ENCODE measurements at places on chromosomes 12 and 14.

DNA sequence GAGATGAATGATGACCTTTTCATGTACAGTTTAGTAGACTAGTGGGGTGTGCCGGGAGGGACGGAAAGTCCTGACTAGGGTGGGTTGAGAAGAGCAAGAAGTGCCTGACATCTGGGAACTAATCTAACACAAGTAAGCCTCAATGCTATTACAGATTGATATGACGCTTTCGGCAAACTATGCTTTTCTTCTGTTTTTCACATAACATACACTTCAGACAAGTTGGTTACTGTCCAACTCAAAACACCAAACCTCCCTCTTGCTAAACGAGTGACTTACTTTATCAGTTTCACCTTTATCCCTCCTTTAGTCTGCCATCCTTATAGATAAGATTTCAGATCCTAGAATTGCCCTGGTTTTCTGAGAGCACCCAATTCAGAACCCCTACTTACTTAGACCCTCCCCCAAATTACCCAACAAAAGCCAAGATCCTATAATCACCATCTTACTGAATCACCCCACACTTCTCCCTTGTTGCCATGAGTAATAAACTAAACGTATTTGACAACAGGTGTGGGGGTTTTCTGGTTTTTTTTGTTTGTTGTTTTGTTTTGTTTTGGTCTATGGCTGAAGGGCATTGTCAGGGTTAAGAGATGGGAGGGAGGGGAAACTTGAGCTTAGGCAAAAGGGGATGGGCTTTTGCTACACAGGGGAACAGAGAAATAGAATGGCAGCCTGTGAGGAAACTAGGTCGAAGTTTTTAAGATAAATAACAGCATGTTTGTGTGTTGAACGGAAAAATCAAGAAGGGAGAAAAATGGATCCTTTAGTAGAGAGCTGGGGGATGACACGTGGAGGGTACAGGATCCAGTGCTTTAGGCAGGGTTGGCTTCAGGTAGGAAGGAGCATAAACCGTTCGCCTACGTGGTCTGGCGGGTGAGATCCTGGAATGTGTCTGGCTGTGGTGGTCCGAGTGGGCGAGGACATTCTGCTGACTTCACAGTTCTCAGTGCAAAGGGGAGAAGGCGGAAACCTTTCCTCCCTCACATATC lies 6.1 kb upstream of the PSMA3 start:
- DNase-seq: peak; percentile 72

DNA sequence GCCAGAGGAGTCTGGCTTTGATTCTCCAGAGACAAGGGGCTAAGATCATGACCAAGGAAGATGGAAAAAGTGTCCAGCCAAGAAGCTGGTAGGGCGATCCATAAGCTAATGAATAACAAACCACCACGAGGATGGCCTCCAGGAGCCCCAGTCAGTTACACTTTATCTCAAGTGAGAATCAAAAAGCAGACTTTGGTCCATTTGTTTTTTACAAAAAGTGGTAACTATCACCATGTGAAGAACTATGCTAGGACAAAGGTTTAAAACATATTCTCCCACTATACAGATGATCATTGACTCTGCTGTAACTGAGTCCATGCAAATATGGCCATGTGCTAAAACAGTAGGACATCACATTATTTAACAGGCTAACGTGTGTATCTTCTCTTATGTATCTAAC lies 13.9 kb downstream of the SETD3 start:
- DNase-seq: no peak

GRCh38 chr14:45298423-45299117 lies 45.6 kb upstream of the MIS18BP1 start:
- DNase-seq: no peak

GRCh38 chr14:28102001-28102400 lies 664.6 kb upstream of the FOXG1 start:
- DNase-seq: no peak

- no peak for DNase-seq
Observed at GRCh38 chr12:62075870-62076269, 184.3 kb upstream of the USP15 start.

Data from fibroblast of the aortic adventitia (primary cell).